AG08396 (cell line): ENCODE measurements at places on chromosomes 2 and 18.
A peak's percentile ranks its signal among the peaks of the same experiment; 100 is the strongest.

DNA sequence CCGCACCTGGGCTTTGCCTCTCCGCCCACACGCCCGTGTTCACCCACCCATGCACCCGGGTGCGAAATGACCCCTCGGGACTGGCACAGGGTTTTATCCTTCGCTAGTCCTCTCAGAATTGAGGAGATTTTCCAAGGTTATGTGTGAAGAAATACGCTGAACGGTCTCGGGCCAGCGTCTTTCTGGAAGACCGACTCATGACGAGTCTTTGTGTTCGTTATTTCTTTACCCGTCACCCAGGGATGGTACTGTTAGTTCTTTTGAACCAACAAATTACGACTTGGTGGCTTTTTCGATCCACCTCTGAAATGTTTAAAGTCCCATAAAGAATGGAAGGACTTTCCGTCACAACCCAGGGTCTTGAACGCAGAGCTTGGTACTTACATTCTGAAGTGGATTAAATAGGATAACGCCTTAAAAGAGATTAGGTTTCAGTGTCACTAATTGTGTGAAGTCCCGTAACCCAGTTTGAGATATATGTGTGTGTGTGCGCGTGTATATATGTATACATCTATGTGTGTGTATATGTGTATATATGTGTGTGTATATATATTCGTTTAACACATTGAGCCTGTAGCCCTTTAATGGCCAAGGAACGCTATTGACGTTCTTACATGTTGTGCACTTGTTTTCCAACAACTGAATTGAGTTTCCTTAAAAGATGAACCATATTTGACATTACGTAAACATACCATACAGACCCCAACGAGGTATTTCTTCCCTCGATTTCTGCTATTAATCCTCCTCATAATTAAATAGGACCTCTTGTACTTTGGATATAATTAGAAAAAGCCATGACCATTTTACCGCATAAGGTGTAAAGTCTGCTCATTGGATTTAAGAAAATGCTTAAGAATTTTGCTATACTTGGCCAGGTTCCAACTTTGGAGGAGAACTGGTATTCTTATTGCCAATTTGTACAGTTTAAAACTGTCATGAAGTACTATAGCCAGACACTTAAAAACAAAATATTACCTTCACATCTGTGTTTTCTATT, 889 bp downstream of the ZC3H15 start:
- peak; percentile 51 for DNase-seq

DNA sequence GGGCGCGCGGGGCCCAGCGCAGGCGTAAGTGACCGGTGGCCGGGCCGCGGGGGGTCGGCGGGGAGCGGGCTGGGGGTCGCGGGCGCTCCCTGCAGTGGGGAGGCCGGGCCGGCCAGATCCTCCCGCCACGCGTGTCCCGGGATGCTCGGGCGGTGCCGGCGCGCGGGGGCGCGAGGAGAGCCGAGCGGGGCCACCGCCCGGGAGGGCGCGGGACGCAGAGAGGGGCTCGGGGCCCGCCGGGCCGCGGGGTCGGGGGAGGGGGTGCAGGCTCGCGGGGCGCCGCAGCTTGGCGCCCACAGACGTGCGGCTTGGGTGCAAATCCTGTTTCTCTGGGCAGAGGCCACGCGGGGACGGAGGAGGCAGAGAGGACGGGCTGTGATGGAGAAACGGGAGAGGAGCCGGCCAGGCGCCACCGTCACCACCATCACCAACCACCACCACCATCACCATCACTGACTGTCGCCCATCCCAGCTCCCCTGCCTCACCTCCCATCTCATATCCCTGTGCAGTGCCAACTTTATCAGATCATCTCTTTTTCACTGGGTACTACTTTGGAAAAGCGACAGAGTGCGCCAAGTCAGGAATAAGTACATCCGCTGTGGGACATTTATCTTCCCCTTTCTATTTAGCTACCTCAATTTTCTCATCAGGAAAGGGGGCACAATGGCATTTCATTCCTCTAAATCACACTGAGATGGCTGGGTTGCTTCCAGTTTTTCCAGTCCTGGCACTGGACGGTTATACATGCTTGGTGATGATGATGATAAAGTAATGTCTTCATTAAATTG, 97.2 kb upstream of the GPR45 start:
- DNase-seq = no peak

DNA sequence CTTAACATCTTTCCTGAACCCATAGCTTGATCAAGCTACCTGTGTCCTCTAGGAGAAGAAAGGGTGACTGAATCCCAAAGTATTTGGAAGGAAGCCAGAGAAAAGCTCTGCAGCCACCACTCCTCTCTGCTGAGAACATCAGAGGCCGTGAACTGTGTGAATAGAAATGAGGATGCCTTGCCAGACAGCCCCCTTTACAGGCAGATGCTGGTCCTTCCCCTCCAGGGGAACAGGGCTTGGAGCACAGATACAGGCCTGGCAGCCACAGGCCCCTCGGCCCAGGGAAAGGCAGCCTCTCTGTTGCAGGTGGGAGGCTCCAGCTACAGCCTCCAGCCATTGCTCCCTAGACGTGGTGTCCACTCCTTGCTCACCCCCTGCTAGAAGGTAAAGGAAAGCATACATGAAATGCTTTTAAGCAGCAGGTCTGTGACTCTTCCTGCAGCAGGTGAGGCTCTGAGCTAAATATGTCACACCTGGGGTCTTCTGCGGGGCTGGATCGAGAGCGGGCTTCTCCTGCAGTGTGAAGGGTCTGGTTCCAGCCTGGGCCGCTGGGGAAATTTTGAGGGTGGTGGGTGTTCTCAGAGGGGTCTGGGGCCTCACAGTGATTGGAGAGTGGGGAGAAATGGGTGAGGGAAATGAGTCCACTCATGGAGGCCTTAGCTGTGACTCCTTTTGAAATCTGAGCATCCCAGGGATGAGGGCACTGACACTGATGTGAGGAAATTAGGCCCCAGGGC, 234.0 kb downstream of the KLHL29 start:
- no peak for DNase-seq

GRCh38 chr2:161134547-161135518, 25.4 kb upstream of the TANK start:
- no peak for DNase-seq

DNA sequence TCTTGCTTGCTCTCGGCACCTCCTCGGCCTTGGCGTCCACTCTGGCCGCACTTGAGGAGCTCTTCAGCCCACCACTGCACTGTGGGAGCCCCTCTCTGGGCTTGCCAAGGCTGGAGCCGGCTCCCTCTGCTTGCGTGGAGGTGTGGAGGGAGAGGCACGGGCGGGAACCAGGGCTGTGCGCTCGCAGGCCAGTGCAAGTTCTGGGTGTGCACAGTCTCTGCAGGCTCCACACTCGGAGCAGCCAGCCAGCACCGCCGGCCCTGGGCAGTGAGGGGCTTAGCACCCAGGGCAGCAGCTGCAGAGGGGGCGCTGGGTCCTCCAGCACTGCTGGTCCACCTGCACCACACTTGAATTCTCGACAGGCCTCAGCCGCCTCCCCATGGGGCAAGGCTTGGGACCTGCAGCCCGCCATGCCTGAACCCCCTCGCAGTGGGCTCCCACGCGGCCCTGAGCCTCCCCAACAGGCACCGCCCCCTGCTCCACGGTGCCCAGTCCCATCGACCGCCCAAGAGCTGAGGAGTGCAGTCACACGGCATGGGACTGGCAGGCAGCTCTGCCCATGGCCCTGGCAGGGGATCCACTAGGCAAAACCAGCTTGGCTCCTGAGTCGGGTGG, 411.2 kb upstream of the CHAC2 start:
- no peak for DNase-seq

DNA sequence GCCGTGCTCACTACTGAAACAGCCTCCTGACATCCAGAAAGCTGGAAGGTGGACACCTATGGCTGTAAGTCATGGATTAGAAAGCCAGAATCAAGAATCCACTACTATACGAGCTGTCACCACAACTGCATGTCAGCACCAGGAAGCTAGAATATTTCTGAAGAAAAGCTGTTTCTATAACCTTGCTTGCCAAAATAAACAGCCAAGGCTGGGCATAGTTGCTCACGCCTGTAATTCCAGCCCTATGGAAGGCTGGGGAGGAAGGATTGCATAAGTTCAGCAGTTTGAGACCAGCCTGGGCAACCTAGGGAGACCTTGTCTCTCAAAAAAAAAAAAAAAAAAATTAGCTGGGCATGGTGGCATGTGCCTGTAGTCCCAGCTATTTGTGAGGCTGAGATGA, 96.3 kb upstream of the GAREM1 start:
- no peak for DNase-seq

- DNase-seq = no peak
These were observed 8.1 kb upstream of the PSTPIP2 start for GRCh38 chr18:46080156-46080555.

GRCh38 chr18:36322408-36322728, 24.9 kb downstream of the FHOD3 start:
- no peak for DNase-seq
